ENCODE measurements at places on chromosomes 16 and 17.

- peak; percentile 87 for DNase-seq
Measured at GRCh38 chr17:42517516-42517915, 18.5 kb upstream of the NAGLU start.

GRCh38 chr16:1909561-1910231 lies 8.5 kb downstream of the HS3ST6 start:
- no peak for DNase-seq

- no peak for DNase-seq
Measured at GRCh38 chr17:55458287-55458900, 36.8 kb upstream of the MMD start.

GRCh38 chr17:16352303-16352666 lies 984 bp downstream of the CENPV start:
- peak; percentile 64 for DNase-seq

All from right cardiac atrium (tissue), 5 donors.